ENCODE measurements at places on chromosomes 13 and 19. TPM values are rescaled to one million over a fixed set of nuclear protein-coding genes. Genes with fewer than 3 reads are reported as not detected.

GRCh38 chr19:8126511-8126910, 22.9 kb downstream of the FBN3 start:
- no peaks in the 10 kb centered on the region for H3K27me3 ChIP-seq
- H3K27ac ChIP-seq, result no peak overlapping the region
- H3K4me1 ChIP-seq, result no peaks in the 10 kb centered on the region
- no peak for DNase-seq

GRCh38 chr13:26968431-26969341, 202.9 kb downstream of the USP12 start:
- no peaks in the 10 kb centered on the region for H3K4me1 ChIP-seq
- H3K36me3 ChIP-seq, result no peaks in the 10 kb centered on the region
- H3K27ac ChIP-seq, result no peak overlapping the region

Gene CDX2
- total RNA-seq, result not detected

DNA sequence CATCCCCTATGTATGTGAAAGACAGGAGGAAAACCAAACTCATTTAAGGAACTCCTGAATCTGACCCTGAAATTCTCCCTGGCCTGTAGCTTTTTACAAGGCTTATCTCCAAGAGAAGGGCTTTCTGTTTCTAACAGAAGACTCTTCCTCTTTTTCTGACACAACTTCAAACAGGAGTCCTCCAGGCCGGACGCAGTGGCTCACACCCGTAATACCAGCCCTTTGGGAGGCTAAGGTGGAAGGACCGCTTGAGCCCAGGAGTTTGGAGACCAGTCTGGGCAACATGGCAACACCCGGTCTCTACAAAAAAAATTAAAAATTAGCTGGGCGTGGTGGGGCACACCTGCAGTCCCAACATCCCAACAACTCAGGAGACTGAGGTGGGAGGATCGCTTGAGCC, 41.9 kb downstream of the CARS2 start:
- no peaks in the 10 kb centered on the region for H3K4me1 ChIP-seq
- no peak overlapping the region for H3K27ac ChIP-seq
- H3K36me3 ChIP-seq, result no peaks in the 10 kb centered on the region
- H3K27me3 ChIP-seq, result no peaks in the 10 kb centered on the region
- H3K4me3 ChIP-seq, result no peak overlapping the region
- DNase-seq, result no peak

DNA sequence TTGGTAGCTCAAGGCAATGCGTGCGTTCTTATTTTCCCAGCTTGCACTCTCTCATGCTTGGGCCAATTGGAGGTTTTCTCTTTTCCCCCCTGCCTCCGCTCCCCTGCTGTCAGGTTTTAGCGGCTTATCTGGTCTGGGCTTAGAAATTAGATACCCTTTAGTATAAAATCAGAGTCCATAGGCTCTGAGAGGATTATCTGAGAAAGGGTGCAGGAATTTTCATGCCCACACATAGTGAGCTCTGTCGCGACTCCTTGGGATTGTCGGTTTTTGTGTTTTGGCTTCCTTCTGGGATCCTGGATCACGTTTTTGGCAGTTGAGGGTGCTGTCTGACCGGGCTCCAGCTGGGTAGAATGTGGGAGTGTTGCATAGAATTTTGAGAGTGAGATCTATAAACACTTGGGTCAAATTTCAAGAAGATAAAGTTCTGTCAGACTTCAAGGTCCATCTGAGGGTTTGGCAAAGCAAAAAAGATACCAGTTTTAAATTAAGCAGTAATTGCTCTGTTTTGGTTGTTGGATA, 12.4 kb downstream of the CHAF1A start:
- DNase-seq, result no peak
- no peak overlapping the region for H3K27ac ChIP-seq
- no peak overlapping the region for H3K4me3 ChIP-seq

DNA sequence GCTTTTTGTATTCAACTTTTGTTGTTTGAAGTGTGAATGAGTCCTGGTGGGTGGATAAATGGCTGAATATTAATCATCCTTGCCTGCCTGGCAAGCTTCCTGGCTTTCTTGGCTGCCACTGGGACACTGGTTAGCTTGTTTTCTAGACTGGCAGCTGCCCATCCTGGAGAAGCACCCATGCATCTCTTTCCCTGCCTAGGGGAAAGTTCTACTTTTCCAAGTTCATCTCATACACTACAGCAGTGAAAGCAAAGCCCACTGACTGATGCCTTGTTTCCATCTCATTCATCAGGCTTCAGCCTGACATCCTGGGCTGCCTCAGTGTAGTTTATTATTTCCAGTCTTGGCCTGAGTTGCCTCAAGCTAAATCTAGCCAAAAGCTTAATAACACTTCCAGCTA, 244.8 kb downstream of the PCDH20 start:
- no peak for DNase-seq
- H3K36me3 ChIP-seq, result no peaks in the 10 kb centered on the region
- no peak overlapping the region for H3K27ac ChIP-seq
- H3K4me1 ChIP-seq, result no peaks in the 10 kb centered on the region
- no peak overlapping the region for H3K4me3 ChIP-seq

Gene NANOS3
- total RNA-seq, result not detected

DNA sequence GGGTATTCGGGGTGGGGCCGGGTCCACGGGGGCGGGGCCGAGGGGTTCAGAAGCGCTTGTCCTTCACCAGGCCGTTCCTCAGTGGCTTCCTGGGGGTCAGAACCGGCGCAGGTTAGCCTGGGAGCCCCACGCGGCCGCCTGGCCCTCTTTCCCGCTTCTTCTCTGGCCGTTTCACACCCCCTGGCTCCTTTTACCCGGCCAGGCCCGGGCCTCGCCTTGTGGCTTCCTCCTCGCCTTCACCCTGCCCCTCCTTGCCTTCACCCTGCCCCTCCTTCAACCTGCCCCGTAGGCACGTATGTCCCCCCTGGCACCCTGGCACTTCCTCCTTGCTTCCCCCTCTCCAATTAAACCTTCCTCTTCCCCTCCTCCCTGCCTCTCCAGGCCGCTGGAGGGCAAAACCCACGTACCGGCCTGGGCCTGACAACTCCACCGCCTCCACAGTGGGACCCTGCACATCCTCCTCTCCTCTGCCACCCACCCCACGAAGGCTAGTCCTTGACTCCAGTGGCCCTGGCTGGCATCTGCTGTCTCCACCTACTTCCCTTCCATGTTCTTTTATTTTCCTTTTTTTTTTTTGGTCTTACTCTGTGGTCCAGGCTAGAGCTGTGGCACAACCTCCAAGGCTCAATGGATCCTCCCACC, 25.3 kb downstream of the CERS1 start:
- H3K36me3 ChIP-seq, result no peaks in the 10 kb centered on the region
- no peak overlapping the region for H3K27ac ChIP-seq
- no peak for DNase-seq
- H3K4me1 ChIP-seq, result no peaks in the 10 kb centered on the region
- H3K27me3 ChIP-seq, result no peaks in the 10 kb centered on the region

GRCh38 chr19:52230685-52231084, 38.7 kb upstream of the ZNF766 start:
- peaks cover 4% of the 10 kb centered on the region for H3K36me3 ChIP-seq
- no peaks in the 10 kb centered on the region for H3K4me1 ChIP-seq
- no peak for DNase-seq
- H3K27ac ChIP-seq, result no peak overlapping the region
- H3K4me3 ChIP-seq, result no peak overlapping the region

Gene TMEM190
- total RNA-seq, result not detected

Gene GEMIN7
- 35.1 TPM for total RNA-seq

DNA sequence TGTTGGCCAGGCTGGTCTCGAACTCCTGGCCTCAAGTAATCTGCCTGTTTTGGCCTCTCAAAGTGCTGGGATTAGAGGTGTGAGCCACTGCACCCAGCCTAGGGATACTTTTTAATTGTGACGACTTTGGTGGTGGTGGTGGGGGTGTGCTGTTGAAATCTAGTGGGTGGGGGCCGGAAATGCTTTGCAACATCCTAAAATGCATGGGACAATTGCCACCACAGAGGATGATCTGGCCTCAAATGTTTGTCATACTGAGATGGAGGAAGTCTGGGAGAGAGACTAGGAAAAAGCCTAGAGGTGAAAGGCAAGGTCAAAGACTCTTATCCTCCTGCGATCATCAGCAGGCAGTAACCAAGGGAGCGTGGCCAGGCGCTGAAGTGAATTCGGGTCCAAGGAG, 1.4 kb downstream of the NWD1 start:
- no peak overlapping the region for H3K27ac ChIP-seq
- DNase-seq, result no peak
- no peak overlapping the region for H3K4me3 ChIP-seq
- no peaks in the 10 kb centered on the region for H3K27me3 ChIP-seq
- H3K36me3 ChIP-seq, result no peaks in the 10 kb centered on the region

GRCh38 chr19:13262450-13262849, 112.2 kb downstream of the IER2 start:
- H3K4me1 ChIP-seq, result no peaks in the 10 kb centered on the region
- no peak overlapping the region for H3K27ac ChIP-seq
- no peaks in the 10 kb centered on the region for H3K36me3 ChIP-seq
- no peak for DNase-seq

GRCh38 chr19:41525989-41526388, 50.0 kb upstream of the CEACAM21 start:
- H3K4me3 ChIP-seq, result no peak overlapping the region
- H3K36me3 ChIP-seq, result no peaks in the 10 kb centered on the region
- DNase-seq, result no peak
- no peaks in the 10 kb centered on the region for H3K27me3 ChIP-seq
- no peaks in the 10 kb centered on the region for H3K4me1 ChIP-seq

DNA sequence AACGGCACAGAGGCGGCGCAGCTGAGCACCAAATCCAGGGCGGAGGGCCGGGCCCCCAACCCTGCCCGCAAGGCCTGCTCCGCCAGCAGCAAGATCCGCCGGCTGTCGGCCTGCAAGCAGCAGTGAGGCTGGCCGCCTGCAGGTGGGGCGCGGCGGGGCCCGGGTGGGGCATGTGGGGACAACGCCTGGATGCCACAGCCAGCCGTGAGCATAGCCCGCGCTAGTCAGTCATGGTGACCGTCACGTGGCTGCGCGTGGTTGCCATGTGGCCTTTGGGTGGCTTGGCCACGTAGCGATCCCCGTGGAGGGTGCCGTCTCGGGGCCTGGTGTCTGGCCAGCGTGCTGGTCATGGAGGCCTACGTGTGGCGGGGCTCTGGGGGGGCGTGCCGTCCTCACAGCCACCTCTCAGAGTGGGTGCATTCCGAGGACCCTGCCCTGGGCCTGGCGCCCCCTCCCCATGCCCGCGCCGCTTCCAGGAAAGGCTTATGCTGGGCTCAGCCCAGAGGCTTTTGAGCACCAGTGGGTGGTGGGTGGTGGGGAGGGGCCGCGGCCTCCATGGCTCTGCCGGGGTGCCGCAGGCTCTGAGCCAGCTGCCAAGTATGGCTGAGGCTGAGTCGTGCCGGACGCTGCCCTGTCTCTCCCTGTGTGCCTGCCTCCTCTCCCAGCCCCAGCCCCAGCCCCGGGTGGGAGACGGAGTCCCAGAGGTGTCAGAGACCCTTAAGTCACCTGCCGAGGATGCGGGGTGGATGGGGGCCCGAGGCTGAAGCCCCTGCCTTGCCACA, 11.1 kb downstream of the CBARP start:
- no peak for DNase-seq
- no peaks in the 10 kb centered on the region for H3K4me1 ChIP-seq
- H3K27ac ChIP-seq, result peak overlapping the region; percentile 19

DNA sequence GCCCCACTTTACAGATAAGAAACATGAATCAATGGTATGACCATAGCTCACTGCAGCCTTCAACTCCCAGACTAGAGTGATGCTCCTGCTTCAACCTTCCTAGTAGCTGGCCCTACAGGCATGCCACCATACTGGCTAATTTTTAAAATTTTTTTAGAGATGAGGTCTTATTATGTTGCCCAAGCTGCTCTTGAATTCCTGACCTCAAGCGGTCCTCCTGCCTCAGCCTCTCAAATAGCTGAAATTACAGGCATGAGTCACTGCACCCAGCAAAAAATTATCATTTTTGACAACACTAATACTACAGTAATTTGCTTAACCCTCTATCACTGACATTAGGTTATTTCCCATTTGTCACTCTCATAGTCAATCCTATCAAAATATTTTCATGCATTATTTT, 14.7 kb downstream of the CAB39L start:
- H3K36me3 ChIP-seq, result peaks cover 3% of the 10 kb centered on the region
- DNase-seq, result no peak
- no peak overlapping the region for H3K4me3 ChIP-seq
- H3K4me1 ChIP-seq, result no peaks in the 10 kb centered on the region
- H3K27ac ChIP-seq, result no peak overlapping the region
- H3K27me3 ChIP-seq, result no peaks in the 10 kb centered on the region

Gene IGFL1
- not detected for total RNA-seq

GRCh38 chr13:77872995-77873394, 45.6 kb downstream of the EDNRB start:
- H3K36me3 ChIP-seq, result no peaks in the 10 kb centered on the region
- no peaks in the 10 kb centered on the region for H3K4me1 ChIP-seq
- no peak overlapping the region for H3K27ac ChIP-seq
- H3K27me3 ChIP-seq, result no peaks in the 10 kb centered on the region
- no peak for DNase-seq

DNA sequence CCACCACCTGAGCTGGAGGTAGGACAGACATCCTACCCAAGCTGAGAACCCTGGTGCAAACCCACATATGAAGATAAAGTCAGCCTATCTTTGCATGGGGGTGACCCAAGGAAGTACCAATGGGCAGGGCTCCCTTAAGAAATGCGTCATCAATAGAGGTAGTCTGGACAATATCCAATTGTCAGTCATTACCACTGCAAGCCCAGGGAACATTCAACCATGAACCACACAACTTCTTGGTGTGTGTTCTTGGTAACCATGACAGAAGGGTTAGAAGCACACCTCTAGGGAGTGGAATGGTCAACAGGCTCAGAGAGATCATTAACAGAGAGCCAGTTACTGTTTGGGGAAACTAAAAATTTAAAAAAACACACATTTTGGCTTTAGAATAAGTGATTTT, 34.7 kb upstream of the DOCK9 start:
- DNase-seq, result no peak
- no peaks in the 10 kb centered on the region for H3K36me3 ChIP-seq
- H3K4me1 ChIP-seq, result no peaks in the 10 kb centered on the region
- no peak overlapping the region for H3K4me3 ChIP-seq
- no peaks in the 10 kb centered on the region for H3K27me3 ChIP-seq
- H3K27ac ChIP-seq, result no peak overlapping the region

DNA sequence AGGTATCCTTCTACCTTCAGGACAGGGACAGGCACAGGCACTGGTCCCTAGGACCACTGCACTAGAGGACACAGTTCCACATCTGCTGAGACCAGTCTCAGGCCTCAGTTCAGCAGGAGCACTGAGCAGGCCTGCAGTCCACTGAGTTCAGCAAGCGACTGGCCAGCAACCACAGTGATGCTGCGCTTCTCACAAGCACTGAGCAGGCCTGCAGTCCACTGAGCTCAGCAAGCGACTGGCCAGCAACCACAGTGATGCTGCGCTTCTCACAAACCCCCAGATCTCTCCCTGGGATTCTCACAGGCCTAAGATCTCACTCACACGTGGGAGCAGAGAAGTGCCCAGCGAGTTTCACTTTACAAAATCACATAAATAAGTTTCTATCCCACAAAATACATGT, 140.6 kb downstream of the IRS2 start:
- H3K4me3 ChIP-seq, result no peak overlapping the region
- no peak overlapping the region for H3K27ac ChIP-seq

GRCh38 chr19:48950830-48951519, 3.7 kb upstream of the BAX start:
- H3K4me3 ChIP-seq, result no peak overlapping the region
- peaks cover 9% of the 10 kb centered on the region for H3K4me1 ChIP-seq
- DNase-seq, result no peak

- no peak overlapping the region for H3K4me3 ChIP-seq
- peaks cover 30% of the 10 kb centered on the region for H3K27me3 ChIP-seq
- no peaks in the 10 kb centered on the region for H3K36me3 ChIP-seq
- DNase-seq, result no peak
- peaks cover 3% of the 10 kb centered on the region for H3K4me1 ChIP-seq
- no peak overlapping the region for H3K27ac ChIP-seq
Measured at GRCh38 chr19:47429140-47429793, 9.9 kb upstream of the MEIS3 start.

Gene CGB8
- not detected for total RNA-seq

Gene TFDP1
- 33.3 TPM for total RNA-seq

Gene FAM187B
- total RNA-seq, result 0.44 TPM

Gene IGFL2
- not detected for total RNA-seq

Measured in breast epithelium (tissue), 4 donors.